ENCODE measurements at places on chromosomes 5 and 9. TPM values are rescaled to one million over a fixed set of nuclear protein-coding genes. Genes with fewer than 3 reads are reported as not detected.

GRCh38 chr5:149227168-149227826, 44.4 kb upstream of the AFAP1L1 start:
- H3K27ac ChIP-seq: no peak overlapping the region
- peaks cover 3% of the 10 kb centered on the region for H3K4me1 ChIP-seq

GRCh38 chr5:15898641-15899040, 280.9 kb downstream of the MARCHF11 start:
- H3K27ac ChIP-seq: no peak overlapping the region
- no peak overlapping the region for H3K4me3 ChIP-seq
- no peak for DNase-seq
- H3K36me3 ChIP-seq: no peaks in the 10 kb centered on the region
- no peaks in the 10 kb centered on the region for H3K4me1 ChIP-seq

DNA sequence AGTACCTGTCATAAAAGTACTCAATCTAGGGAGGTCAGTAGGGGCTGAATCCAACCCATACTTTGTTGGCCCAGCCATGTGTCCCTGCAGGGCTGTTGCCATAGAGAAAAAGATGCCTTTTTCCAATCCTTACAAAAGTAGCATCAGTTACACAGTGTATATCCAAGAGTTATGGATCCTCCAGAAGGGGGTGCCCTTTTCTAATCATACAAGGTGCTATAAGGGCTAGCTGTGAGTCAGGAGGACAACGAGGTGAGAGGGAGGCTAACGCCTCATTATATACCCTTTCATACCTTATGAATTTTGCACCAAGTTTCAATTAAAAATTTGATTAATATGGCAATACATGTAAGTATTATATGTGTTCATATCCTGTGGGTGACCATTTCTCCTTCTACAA, 4.8 kb downstream of the KIAA0825 start:
- no peak for DNase-seq
- no peak overlapping the region for H3K4me3 ChIP-seq
- H3K36me3 ChIP-seq: no peaks in the 10 kb centered on the region

- no peaks in the 10 kb centered on the region for H3K36me3 ChIP-seq
- no peak overlapping the region for H3K4me3 ChIP-seq
- DNase-seq: no peak
- H3K27ac ChIP-seq: no peak overlapping the region
- no peaks in the 10 kb centered on the region for H3K4me1 ChIP-seq
Observed at GRCh38 chr9:10562581-10563343, 50.0 kb downstream of the PTPRD start.

GRCh38 chr5:73975845-73976244, 349.8 kb downstream of the ARHGEF28 start:
- H3K4me3 ChIP-seq: no peak overlapping the region
- no peaks in the 10 kb centered on the region for H3K27me3 ChIP-seq
- no peak for DNase-seq

DNA sequence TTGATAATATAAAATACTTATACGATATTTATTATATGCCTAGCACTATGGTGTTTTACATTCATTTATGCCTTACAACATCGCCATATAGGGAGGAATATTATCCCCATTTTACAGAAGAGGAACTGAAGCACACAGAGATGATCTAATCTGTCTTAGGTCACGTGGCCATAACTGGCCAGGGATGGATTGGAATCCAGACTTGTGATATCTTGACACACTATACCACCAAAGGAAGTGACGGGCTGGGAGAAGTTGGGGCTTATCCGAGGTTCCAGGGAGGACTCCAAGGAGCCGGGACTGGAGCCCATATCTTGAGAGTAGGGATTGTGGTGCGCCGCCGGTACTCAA, 129.8 kb downstream of the TMEM174 start:
- peaks cover 71% of the 10 kb centered on the region for H3K27me3 ChIP-seq
- no peaks in the 10 kb centered on the region for H3K36me3 ChIP-seq

GRCh38 chr5:15233566-15233965, 266.4 kb upstream of the FBXL7 start:
- no peaks in the 10 kb centered on the region for H3K27me3 ChIP-seq
- no peak overlapping the region for H3K27ac ChIP-seq
- peaks cover 1% of the 10 kb centered on the region for H3K4me1 ChIP-seq
- no peaks in the 10 kb centered on the region for H3K36me3 ChIP-seq
- no peak overlapping the region for H3K4me3 ChIP-seq

DNA sequence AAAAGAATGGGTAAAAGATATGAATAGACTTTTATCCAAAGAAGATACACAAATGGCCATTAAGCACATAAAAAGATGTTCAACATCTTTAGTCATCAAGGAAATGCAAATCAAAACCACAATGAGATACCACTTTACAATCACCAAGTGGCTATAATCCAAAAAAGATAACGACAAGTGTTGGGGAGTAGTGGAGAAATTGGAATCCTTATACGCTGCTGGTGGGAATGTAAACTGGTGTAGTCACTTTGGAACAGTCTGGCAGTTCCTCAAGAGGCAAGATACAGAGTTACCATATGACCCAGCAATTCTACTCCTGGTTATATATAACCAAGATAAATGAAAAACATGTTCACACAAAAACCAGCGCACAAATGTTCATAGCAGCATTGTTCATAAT, 234.9 kb downstream of the SPATA31D1 start:
- H3K27me3 ChIP-seq: no peaks in the 10 kb centered on the region
- H3K4me3 ChIP-seq: no peak overlapping the region
- no peak overlapping the region for H3K27ac ChIP-seq

DNA sequence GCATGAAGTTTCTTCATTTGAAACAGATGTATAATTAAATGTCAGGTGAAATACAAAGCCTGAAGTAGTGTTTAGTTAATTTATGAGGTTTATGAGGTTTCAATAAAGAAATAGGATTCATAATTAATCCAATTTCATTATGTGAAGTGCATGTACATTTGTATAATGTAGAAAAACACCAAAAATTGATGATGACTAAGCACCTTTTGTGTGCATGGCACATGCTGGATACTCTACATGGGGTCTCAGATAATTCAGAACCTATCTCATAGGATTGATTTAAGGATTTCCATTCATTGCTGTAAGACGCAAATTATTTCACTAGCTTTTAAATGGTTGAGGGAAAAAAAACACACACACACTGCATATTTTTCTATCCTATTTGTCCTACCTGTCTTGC, 143.9 kb downstream of the ESM1 start:
- no peak for DNase-seq
- no peak overlapping the region for H3K27ac ChIP-seq
- H3K4me1 ChIP-seq: 0 out of 2 replicates have a peak, but pooled peaks cover 3% of the 10 kb centered on the region
- H3K4me3 ChIP-seq: no peak overlapping the region
- H3K36me3 ChIP-seq: no peaks in the 10 kb centered on the region

- no peak overlapping the region for H3K27ac ChIP-seq
- no peak for DNase-seq
- H3K4me3 ChIP-seq: peak overlapping the region; percentile 83
Observed at GRCh38 chr5:178131446-178131996, 707 bp downstream of the RMND5B start.

DNA sequence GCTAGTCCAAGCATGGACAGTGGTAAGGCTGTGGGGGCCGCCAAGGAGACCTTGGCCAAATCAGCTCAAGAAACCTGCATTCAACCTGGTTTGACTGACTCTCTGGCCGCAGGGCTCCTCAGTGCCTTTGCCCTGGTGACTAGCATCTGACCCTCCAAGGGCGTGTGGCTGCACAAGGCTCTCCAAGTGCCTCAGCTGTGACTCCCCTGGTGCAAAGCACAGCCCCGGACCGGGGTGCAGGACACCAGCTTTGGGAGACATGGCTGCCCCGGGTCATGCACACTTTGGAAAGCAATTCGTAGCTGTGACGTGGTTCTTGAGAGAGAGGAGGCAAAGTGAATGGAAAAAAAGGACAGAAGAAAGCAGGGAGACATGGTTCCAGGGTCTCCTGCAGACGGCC, 245.2 kb upstream of the IRX2 start:
- DNase-seq: no peak
- H3K27me3 ChIP-seq: no peaks in the 10 kb centered on the region

GRCh38 chr5:171336521-171337209, 27.6 kb downstream of the TLX3 start:
- H3K27me3 ChIP-seq: peaks cover 9% of the 10 kb centered on the region
- no peak overlapping the region for H3K4me3 ChIP-seq
- no peaks in the 10 kb centered on the region for H3K36me3 ChIP-seq
- H3K27ac ChIP-seq: no peak overlapping the region

GRCh38 chr9:95635986-95636671, 119.4 kb upstream of the PTCH1 start:
- no peaks in the 10 kb centered on the region for H3K36me3 ChIP-seq
- no peaks in the 10 kb centered on the region for H3K27me3 ChIP-seq
- no peak overlapping the region for H3K4me3 ChIP-seq
- no peak overlapping the region for H3K27ac ChIP-seq
- DNase-seq: no peak
- no peaks in the 10 kb centered on the region for H3K4me1 ChIP-seq

DNA sequence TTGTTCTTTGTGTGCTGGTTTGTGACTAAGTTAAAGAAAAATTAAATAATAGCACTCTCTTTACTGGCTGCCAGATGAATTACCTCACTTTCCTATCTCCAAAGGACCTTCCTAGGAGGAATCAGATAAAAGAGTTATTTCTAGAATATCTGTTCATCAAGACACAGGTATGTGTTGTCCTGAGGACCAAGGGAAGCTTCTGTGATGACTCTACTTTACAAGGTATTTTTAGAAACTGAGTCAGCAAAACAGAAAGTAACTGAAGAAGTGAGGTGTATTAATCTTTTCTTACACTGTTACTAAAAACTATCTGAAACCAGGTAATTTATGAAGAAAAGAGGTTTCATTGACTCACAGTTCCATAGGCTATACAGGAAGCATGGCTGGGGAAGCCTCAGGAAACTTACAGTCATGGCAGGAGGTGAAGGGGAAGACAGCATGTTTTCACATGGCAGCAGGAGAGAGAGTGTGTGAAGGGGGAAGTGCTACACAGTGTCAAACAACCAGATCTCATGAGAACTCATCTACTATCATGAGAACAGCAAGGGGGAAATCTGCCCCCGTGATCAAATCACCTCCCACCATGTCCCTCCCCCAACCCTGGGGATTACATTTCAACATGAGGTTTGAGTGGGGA, 189.2 kb upstream of the DMAC1 start:
- DNase-seq: no peak
- H3K36me3 ChIP-seq: no peaks in the 10 kb centered on the region
- no peak overlapping the region for H3K27ac ChIP-seq
- H3K4me1 ChIP-seq: no peaks in the 10 kb centered on the region

GRCh38 chr9:26685818-26686217, 206.8 kb downstream of the CAAP1 start:
- peaks cover 3% of the 10 kb centered on the region for H3K4me1 ChIP-seq
- H3K27me3 ChIP-seq: no peaks in the 10 kb centered on the region
- H3K27ac ChIP-seq: no peak overlapping the region
- H3K36me3 ChIP-seq: no peaks in the 10 kb centered on the region

- DNase-seq: no peak
- H3K36me3 ChIP-seq: no peaks in the 10 kb centered on the region
- no peak overlapping the region for H3K27ac ChIP-seq
- H3K4me3 ChIP-seq: no peak overlapping the region
Observed at GRCh38 chr9:3277200-3277599, 248.6 kb downstream of the RFX3 start.

DNA sequence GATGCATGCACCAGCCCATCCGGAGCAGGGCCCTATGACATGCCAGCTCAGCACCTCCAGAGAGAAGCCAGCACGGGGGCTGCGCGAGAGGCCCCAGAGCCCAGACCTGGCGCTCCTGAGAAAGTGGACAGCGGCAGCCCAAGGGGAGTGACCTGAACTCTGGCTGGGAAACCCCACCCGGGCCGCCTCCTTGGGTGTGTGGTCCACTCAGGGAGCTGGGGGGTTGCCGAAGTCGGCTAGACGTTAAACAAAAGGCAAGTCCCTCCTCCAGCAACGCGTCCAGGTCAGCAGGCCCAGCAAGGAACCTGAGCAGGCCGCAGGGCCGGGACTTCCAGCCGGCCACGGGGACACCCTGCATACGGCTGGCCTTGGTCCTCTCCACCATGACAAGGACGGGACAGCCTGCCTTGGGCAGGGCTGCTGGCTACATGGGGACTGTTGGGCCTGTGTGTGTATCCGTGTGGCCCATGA, 35.7 kb downstream of the NACC2 start:
- no peaks in the 10 kb centered on the region for H3K4me1 ChIP-seq
- H3K27ac ChIP-seq: no peak overlapping the region
- H3K27me3 ChIP-seq: no peaks in the 10 kb centered on the region
- no peak overlapping the region for H3K4me3 ChIP-seq
- no peaks in the 10 kb centered on the region for H3K36me3 ChIP-seq
- DNase-seq: no peak

GRCh38 chr5:131224387-131225201, 39.3 kb upstream of the CDC42SE2 start:
- H3K4me3 ChIP-seq: no peak overlapping the region
- no peaks in the 10 kb centered on the region for H3K4me1 ChIP-seq
- no peaks in the 10 kb centered on the region for H3K27me3 ChIP-seq

GRCh38 chr9:111066468-111066867, 28.2 kb upstream of the LPAR1 start:
- no peak overlapping the region for H3K4me3 ChIP-seq
- H3K27ac ChIP-seq: no peak overlapping the region
- no peaks in the 10 kb centered on the region for H3K4me1 ChIP-seq
- H3K27me3 ChIP-seq: no peaks in the 10 kb centered on the region
- DNase-seq: no peak

- H3K4me1 ChIP-seq: peaks cover 34% of the 10 kb centered on the region
- no peak overlapping the region for H3K4me3 ChIP-seq
- no peak for DNase-seq
- H3K36me3 ChIP-seq: peaks cover 15% of the 10 kb centered on the region
- no peak overlapping the region for H3K27ac ChIP-seq
- no peaks in the 10 kb centered on the region for H3K27me3 ChIP-seq
Observed at GRCh38 chr5:139658928-139659667, 10.9 kb downstream of the CXXC5 start.

DNA sequence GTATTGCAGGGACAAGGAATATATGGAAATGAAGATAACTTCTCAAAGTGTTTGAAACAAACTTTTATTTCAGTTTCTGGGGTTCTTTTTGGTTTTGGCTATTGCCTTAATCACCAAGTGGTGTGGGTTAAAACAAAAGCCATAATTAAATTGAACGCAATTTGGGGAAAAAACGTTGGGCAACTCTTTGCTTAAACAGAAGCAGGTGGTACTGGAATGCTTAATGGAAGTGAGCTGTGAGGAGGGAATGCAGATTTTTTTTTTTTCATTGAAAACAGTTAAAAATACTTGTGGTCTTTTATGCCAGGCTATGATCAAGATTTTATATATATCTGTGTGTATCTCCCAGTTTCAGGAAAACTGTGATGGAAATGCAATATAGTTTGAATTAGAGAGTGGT, 195.7 kb upstream of the TUT7 start:
- H3K36me3 ChIP-seq: no peaks in the 10 kb centered on the region
- H3K27ac ChIP-seq: no peak overlapping the region
- H3K4me1 ChIP-seq: peaks cover 10% of the 10 kb centered on the region
- no peak overlapping the region for H3K4me3 ChIP-seq
- no peak for DNase-seq
- no peaks in the 10 kb centered on the region for H3K27me3 ChIP-seq

Gene RECK
- total RNA-seq: 10.3 TPM

Gene ATOSB
- total RNA-seq: 6.1 TPM

Gene TMEM203
- 34.1 TPM for total RNA-seq

Gene CNTLN
- total RNA-seq: 13.7 TPM

Gene PCDHA9
- 0.46 TPM for total RNA-seq

Gene ZFP37
- 4.8 TPM for total RNA-seq

Gene LPAR1
- total RNA-seq: 0.99 TPM

Gene FBN2
- 8.1 TPM for total RNA-seq

Gene KCNIP1
- 0.24 TPM for total RNA-seq

Gene FOXD4
- 0.22 TPM for total RNA-seq

Gene MFAP3
- total RNA-seq: 24.5 TPM

Data from H9 (cell line).